ENCODE measurements at places on chromosomes 6 and 20.

DNA sequence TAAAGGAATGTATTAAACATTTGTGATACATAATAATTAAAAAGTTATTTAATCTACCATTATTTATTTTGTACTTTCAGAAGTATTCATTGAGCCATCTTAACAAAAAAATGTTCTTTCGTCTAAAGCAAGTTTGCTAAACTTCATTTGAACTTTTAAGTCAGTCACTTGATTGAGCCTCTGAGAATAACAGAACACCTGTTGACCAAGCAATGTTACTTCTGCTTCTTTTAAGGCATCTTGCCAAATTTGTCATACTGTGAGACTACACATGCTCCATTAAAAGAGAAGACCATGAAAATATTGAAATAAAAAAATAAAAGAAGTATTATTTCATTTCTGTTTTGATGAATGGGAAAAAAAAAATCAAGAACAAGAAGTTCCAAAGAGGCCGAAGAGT, 141.8 kb upstream of the BMP5 start:
- no peak for DNase-seq

DNA sequence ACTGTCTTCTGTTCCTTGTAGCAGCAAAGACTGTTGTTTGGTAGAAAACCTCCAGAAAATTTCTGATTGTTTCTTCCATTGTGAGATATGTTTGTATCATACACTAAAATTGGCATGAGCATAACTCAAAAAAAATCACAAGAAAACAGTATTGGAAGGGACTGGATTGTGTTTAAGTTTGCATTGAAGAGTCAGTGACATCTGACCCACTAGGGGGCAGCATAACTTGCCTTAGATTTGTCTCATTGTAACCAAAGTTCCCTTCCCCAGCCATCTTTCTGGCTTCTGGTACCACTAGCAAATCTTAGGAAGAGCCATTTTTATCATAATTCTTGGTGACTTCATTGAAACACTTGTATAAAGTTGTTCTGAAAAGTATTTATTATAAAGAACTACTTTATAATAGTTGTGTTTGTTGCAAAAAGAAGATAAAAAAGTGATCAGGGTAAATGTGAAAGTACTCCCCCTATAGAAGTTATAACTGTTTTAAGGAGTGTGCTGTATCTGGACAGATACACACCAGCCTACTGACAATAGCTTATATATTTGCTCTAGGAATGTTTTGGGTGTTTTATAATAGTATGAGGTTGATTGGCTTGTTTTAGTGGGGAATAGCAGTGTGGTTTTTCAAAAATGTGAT, 7.7 kb downstream of the CSTF1 start:
- DNase-seq = peak; percentile 93

GRCh38 chr6:100968949-100969348, 87.8 kb upstream of the ASCC3 start:
- no peak for DNase-seq

- DNase-seq = no peak
These were observed 16.4 kb downstream of the SLCO4A1 start for GRCh38 chr20:62658593-62659178.

DNA sequence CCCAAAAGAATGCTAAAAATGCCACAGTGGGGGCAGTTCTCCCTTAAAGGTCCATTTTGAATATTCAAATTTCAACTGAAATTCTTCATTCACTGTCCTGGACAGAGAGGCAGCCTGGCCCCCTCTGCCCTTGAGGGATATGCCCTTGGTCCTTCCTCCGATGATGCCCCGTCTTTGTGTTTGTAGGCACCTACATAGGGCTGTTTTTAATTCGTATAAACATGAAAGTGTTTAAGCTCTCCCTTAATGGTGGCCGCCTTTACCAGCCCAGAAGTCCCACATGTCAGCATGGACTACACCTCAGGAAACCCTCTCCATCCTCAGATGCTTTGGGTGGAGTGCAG, 70.2 kb downstream of the SSR1 start:
- DNase-seq = no peak

DNA sequence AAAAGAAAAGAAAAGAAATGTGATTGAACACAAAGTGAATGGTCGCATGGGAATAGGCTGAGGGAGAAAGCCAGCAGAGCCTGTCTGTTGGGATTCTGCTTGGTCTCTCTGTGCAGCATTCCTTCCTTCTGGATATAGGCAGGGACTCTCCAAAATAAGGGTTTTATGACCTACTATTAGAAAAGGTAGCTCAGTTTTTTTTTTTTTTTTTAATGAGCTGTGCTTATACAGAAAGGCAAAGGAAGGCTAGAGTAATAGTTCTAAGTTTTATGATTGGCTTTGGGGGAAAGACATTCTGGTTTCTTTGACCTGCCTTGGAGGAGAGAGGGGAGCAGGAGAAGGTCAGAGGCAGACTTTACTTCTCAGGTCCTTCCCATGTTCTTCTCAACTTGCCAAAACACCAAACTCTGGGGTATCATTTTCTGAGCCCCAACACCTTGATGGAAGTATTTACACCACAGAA, 18.8 kb upstream of the IER3 start:
- no peak for DNase-seq

GRCh38 chr6:168546151-168546550, 105.2 kb downstream of the SMOC2 start:
- DNase-seq = no peak

DNA sequence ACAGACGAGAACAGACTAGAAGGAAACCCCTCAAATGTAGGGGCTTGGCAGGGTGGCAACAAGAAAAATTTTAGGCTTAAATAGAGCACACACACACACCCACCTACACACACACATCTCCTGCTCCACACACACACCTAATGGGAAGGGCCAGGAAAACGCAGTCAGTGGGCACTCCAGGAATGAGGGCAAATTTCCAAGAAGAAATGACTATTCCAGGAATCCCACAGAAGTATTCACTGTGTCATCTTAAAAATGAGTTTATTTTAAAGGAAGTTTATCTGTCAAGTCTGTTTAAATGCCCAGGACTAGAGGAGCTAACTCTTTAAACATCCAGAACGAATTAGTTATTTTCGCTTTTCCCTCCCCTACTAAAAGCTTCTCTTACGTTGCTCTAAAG, 13.0 kb downstream of the ALDH8A1 start:
- DNase-seq = peak; percentile 71

- DNase-seq = no peak
These were observed 29.6 kb downstream of the QKI start for GRCh38 chr6:163444077-163444476.

DNA sequence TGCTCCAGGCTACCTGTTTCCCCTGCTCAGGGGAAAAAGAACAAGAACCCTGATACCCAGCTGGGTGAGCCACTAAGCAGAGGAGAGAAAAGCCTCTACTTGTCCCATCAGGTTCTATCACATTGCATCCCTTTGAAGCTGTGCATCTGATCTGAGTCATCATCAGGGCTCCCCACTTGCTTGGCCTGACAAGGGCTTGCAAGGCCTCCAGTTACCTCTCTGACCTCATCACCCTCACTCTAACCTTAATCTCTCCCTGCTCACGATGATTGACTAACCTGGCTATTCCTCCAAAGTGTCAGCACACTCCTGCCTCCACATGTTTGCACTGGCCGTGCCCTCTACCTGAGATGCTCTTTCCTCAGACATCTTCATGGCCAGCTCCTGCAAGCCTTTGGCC, 309.5 kb upstream of the CHD6 start:
- no peak for DNase-seq

GRCh38 chr6:5569491-5569890, 308.2 kb downstream of the FARS2 start:
- no peak for DNase-seq

- DNase-seq = peak; percentile 90
These were observed 159.8 kb downstream of the ZFP64 start for GRCh38 chr20:52031563-52032303.

GRCh38 chr6:73585566-73586415, 65.0 kb upstream of the EEF1A1 start:
- DNase-seq = peak; percentile 86

DNA sequence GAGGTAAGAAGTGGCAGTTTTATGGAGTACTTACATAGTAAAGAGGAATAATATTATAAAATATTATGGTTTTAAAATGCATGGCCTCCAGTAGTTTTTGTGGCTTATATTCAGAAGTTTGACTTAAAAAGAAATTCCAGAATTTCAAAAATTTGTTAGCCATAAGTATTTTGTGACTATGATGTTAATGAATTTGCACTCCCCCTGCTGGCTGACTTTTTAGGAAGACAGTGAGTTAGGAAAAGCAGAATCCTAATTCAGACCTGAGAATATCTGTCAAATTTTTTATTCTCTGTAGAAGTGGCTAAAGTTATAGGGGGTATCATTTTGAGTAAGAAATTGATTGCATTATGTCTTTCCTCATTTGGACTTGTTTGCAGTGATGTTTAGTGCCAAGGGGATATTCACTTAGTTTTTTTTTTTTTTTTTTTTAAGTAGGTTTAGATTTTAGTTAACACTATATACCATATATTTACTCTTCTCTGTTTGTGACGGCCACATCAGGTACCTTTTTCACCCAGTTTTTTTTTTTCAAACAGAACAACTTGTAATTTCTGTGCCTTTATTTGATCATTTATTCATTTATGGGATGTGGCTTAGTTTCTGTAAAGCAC, 40.8 kb downstream of the ZFAND3 start:
- peak; percentile 67 for DNase-seq

DNA sequence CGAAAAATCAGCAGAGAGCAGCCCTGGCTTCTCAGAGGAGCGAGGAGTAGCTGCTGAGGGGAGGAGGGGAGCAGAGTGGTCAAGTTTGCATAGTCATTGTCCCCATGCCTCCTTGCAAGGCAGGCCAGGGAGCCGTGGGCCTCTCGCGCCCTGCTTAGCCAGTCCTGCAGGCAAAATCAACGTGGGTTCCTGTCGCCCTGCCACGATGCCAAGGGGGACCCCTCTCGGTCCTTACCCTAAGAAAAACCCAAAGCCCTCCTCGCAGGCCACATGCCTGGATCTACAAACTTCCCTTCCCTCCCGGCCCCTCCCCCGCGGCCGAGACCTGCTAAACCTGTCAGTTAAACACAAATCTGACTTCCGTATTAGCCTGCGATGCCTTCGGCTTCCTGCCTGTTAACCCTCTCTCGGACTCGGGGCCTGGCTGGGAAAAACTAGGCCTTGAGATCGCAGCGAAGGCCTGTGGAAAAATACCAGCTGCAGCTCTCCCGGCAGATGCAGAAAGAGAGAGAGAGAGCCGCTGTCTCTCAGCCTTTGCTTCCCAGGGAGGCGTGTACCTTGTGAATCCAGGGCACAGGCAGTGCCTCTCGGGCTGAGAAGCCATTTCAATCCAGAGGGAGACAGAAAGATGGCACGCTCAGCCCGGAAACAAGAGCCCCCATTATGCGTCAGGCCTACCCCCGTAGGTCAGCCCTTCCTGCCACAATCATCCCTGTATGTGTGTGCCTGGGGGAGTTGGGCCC, 968 bp upstream of the ZMYND8 start:
- DNase-seq = peak; percentile 94

DNA sequence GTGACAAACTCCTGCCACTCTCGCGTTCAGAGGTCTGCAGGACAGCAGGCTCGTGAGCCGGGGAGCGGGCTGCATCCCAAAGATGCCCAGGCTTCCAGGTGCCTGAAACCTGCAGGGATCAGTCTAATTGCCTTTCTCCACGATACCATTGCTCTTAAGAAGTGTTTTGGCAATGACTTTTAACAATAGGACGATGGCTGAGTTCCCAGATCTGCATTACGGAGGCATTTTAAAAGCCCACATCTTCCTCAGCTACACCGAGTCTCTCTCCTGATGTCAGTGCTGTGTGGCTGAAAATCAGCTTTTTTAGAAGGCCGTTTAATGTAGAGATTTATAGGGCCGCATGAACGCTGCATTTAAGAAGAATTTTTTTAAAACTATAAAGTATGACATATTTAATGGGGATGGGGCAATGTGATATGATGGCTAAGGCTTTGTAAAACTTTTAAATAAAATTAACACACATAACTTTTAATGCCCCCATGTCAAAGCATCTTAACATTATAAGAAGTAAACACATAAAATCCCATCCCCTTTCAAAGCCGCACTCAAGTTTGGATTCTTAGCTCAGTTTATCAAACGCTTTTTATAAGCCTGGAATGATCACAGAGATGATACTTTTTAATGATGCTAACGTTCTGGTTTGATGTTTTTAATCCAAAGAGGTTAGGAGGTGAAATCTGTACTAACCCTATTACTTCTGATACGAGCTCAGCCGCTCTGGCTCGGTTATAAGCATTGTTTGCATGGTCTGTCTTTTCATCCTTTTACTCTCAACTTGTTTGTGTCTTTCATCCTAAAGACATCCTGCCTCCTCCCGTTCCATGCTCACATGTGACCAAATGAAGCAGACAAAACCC, 386.0 kb downstream of the SMOC2 start:
- DNase-seq = peak; percentile 11

DNA sequence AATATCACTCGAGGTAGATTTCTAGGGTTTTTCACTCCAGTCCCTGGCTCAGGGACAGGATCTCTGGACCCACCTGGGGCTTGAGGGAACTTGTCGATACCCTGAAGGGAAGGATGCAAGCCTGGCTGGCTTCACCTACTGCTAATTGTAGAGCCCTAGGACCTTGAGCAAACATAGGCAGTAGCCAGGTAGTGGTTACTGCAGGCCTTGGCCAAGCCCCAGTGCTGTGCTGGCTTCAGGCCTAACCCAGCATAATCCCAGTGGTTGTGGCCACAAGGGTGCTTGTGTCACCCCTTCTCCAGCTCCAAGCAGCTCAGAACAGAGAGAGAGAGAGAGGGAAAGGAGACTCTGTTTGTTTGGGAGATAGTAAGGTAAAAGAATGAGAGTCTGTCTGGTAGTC, 5.8 kb upstream of the MCM9 start:
- no peak for DNase-seq

DNA sequence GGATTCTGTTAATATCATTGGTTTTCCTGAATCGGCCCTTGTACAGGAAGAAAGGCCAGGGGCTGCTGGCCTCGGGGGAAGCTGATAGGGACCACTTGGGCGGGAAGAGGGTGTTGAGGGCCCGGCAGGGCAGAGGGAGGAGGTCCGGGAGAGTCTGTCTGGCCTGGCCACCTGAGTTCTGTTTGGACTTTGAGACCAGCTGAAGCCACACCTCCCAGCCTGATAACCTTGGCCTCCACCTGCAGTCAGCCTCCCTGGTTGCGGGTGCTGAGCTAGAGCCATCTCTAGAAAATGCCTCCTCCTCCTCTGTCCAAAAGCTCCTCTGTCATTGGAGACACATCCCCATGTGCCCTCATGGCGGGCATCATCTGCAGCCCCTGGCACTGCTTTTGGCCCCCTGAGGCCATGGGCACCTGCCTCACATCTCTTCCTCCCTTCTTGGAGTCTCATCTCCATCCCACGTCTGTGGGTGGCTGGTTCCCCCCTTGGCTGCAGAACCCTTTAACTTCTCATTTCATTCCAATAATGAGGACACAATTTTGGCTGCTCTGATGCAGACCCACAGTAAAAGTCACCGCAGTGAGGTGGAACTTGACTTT, 16.6 kb downstream of the APCDD1L start:
- DNase-seq = no peak
